KBM-7 (cell line): ENCODE measurements at places on chromosomes 5 and 9.
A peak's percentile ranks its signal among the peaks of the same experiment; 100 is the strongest.

- no peak for DNase-seq
Measured at GRCh38 chr5:125043781-125044391, 297.4 kb upstream of the ZNF608 start.

DNA sequence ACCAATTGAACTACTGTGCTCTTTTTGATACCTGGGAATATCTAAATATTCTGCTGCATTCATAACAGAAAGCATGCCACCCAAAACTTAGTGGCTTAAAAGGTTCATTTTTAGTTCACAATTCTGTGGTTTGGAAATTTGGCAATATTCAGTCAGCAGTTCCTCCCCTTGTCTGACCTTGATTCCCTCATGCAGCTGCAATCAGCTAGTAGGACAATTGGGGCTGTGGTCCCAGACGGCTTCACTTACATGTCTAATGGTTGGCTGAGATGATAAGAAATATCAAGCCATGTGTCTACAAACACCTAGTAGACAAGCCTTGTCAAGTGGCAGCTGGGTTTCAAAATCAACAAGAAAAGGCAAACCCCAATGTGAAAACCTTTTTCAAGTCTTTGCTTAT is 51.3 kb downstream of the ANXA1 start:
- no peak for DNase-seq

DNA sequence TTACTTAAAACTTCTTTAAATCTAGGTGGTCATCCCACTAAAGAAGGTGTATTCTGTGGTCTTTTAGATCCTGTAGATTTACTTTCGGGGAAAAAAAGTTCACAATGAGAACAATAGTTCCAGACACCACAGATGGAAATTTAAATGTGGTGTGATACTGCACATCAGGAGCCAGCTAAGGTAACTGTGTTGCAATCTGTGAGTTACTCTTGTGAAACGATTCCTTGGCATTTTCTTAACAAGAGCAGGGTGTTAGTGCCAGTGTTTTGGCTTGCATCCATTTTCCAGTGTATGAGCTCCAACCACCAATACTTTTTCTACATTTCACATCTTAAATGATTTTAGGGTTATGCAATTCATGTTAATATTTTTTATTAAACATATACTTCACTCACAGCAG is 674.5 kb downstream of the CETN3 start:
- peak; percentile 17 for DNase-seq

GRCh38 chr9:125835655-125836054 is 88.5 kb downstream of the PBX3 start:
- DNase-seq, result no peak

DNA sequence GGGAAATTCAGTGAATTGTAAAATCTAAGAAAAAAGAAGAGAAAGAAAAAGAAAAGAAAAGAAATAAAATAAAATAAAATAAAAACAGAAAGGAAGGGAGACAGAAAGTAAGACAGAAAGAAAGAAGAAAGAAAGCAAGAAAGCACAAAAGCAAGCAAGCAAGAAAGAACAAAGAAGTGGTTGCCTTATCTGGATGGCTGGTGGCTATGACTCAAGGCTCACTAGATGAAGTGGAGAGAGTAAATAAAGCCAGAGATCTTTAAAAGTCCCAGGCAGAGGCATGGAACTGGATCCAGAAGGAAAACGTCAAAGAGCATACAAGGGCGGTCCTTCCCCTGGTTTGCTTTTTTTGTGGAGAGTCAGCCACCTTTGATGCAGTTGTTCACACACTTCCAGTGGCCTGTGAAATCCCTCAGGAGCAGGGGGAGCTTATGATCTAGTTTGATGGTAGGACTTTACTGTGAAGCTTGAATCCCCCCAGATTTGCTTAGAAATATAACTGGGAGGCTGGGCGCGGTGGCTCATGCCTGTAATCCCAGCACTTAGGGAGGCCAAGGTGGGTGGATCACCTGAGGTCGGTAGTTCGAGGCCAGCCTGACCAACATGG is 176.7 kb upstream of the HMHB1 start:
- no peak for DNase-seq

DNA sequence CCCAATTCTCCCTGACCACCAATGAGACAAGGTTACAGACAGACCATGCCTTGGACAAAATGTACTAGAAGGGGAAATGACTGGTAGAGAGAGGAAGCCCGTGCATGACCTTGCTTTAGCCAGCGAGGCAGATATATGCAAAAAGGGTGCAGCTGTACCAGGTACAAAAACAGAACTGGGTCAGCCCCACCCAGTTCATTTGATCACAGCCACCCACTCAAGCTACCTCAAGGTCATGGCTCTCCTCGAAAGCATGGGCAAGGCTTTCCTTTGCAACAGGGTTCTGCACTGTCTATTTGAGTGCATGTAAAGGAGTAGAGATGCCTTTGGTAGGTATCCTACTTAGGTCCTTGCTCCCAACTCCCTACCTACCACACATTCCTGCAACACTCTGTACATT is 33.3 kb downstream of the TLE1 start:
- DNase-seq, result no peak

GRCh38 chr5:139183502-139183901 is 14.7 kb downstream of the SIL1 start:
- no peak for DNase-seq

GRCh38 chr5:13356226-13356625 is 588.3 kb downstream of the DNAH5 start:
- DNase-seq, result no peak

DNA sequence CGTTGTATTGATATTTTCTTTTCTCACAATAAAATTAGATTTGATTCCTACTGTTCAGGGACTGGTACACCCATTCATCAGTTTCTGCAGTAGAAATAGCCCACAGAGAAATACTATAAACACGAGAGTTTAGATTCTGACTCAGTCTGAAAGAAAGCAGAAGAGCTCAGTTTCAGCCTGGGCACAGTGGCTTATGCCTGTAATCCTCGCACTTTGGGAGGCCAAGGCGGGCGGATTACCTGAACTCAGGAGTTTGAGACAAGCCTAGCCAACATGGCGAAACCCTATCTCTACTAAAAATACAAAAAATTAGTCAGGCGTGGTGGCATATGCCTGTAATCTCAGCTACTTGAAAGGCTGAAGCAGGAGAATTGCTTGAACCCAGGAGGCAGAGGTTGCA is 8.6 kb downstream of the ITK start:
- DNase-seq, result no peak

- no peak for DNase-seq
Measured at GRCh38 chr9:136829412-136829811, 12.9 kb upstream of the AJM1 start.

DNA sequence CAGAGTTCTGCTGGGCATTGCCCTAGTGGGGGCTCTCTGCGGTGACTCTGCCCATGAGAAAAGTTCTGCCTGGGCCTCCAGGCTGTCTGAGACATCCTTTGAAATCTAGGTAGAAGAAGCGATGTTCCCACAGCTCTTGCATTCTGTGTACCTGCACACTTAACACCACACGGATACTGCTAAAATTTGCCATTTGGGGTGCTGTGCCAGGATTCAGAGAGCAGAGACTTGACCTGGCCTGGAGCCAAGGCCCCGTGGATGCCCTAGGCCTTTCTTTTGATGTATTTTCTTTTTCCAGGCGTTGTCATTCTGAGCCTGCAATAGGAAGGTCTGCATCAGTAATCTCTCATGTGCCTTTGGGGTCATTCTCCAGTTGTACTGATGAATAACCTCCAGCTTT is 89.3 kb upstream of the IL12B start:
- no peak for DNase-seq

DNA sequence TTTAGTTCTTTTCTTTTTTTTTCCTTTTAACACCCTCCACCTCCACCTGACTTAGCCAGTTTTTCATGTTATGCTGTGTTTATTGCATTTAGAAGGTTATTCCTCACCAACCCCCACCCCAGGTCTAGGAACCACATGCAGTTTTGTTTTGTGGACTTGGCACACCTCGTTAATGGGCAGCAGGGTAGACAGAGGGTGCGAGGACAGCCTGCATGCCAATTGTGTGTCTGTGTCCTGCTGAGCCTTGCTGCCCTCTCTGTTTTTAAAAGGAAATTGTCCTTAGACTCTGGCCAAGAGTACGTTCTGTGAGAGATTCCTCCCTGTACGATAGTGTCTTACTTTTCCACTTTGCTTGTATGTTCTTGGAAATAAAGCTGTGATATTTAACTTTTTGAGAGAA is 13.9 kb downstream of the PIK3R1 start:
- no peak for DNase-seq

DNA sequence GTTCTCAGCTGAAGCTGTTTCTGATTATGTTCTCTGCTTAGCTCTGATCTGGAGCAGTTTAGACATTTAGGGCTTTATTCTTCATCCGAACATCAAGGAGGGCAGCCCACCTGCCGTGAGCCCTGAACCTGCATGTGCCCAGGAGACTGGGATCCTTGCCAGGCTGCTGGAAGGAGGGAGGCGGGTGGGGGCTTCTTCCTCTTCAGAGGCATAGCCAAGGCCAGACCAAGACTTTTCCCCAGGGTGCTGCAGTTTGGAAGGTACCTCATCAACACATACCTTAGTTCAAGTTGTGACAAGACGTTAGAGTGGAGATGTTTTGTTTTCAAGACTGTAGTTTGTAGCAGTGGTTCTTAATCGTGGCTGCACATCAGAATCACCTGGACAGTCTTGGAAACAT is 64.9 kb downstream of the RALGPS1 start:
- DNase-seq, result no peak

GRCh38 chr5:117690612-117691011 is 1116.0 kb upstream of the SEMA6A start:
- DNase-seq, result no peak

DNA sequence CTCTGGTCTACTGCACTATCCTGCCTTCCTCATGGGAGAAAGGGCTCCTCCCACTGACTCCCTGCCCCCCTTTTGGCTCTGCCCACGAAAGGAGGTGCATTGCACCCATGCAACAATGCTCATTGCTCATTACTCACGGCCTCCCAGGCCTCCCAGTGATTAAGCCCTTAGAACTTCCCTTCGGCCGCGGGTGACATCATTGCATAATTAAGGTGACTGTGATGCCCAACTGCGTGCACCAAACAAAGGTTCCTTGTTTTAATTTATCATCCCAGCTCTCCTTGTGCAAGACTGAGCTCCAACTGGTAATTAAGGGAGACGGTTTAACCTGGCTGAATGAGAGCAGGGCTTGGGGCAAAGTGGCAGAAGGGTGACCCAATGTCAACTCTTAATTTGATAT is 180.4 kb downstream of the GAS1 start:
- DNase-seq, result no peak

DNA sequence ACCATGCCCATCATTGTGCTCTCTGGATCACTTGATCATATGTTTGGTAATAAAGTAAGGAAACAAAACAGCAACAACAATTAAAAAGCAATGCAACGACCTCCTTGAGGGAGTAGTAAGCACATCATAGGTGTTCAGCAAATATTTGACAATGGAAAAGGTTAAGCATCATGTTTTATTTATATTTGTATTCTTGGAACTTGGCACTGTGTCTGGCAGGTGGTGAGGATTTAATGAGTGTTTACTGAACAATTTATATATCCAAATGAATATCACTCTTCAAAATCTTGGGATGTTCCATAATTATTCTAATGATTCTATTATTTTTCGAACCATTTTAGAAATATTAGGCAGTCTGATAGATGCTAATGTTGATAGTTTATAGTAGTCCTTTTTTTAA is 6.2 kb downstream of the PIP5K1B start:
- no peak for DNase-seq

DNA sequence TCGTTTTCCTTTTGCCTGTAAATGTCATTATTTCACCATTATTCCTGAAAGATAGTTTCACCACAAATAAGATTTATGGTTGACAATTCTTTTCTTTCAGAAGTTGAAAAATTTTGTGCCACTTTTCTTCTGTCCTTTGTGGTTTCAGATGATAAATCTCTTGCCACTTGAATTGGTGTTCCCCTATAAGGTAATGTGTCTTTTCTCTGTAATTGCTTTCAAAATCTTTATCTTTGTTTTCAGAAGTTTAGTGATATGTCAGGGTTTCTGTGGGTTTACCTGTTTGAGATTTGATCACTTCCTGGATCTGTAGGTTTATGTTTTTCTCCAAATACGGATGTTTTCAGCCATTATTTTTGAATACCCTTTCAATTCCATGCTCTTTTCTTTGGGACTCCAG is 14.6 kb downstream of the RASA1 start:
- DNase-seq, result no peak

- no peak for DNase-seq
Measured at GRCh38 chr9:13956107-13956506, 357.8 kb downstream of the NFIB start.

- DNase-seq, result peak; percentile 71
Measured at GRCh38 chr5:177306674-177307543, 3.3 kb downstream of the PRELID1 start.

DNA sequence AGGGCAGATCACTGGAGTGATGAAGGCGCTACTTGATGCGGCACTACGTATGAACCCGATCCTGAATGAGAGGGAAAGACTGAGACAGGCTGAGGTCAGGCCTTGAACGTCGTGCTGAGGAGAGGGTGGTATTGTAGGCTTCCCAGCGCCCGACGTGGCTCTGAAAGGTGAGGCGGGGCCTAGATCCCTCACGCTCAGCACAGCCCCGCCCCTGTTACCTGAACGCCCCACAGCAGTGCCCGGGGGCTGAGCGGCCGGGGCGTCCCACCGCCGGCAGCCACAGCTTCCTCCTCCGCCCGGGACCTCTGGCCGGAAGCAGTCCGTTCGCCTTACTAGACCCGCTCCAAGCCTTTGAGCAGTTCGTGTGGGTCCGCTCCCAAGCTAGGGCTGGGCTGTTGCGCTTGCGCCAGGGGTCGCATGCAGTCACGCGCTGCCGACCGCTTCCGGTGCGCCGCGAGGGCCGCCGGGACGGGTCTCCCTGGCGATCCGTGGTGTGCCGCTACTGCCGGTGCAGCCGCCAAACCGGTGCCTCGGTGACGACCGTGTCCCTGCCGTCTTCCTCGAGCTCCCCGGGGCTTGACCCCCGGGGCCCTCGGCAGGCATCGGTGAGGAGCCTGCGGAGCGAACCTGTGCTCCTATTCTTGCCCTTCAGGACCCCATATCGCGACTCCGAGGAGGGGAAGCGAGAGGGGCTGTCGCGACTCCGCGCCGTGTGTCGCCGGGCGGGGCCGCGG is at the start of the genes HMGXB3 and TIGD6:
HMGXB3 (plus strand) TSS at position 484 of the 734 bp plus-strand sequence. CDS start 4,114 bp downstream, outside the sequence.
TIGD6 (minus strand) TSS at position 399 of the 734 bp plus-strand sequence. CDS start 4,306 bp downstream, outside the sequence.
- peak; percentile 96 for DNase-seq

DNA sequence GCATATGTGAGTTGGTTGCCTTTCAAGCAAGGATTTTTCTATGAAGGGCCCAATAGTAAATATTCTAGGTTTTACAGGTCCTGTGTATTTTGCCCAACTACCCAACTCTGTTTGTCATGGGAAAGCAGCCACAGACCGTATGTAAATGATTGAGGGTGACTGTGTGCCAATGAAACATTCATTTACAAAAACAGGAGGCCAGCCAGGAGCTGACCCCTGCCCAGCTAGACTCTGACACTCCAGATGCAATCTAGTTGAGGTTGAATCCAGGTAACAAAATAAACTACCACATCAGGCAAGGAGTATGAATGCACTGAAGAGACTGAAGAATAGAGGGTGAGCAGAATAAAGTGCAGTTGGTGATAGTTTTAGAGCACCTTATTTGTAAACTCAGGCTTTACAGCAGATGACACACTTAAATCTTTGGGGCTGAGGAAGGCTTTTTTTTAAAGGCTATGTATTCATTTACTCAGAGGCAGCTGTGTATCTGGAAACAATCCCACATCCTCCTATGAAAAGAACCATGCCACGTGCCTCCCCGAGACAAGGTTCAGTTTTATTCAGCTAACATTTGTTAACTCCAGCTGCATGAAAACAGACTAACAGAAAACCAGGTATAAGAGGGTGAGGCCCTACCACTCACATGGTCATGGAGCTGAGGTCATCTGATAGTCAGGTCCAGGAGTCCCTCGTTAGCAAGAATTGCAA is 60.7 kb downstream of the SLC1A1 start:
- DNase-seq, result no peak
